Omental fat pad (tissue), 4 donors: ENCODE measurements at places on chromosomes 5 and 9.

- no peak for DNase-seq
These were observed 41.4 kb upstream of the CLPTM1L start for GRCh38 chr5:1386274-1386717.

DNA sequence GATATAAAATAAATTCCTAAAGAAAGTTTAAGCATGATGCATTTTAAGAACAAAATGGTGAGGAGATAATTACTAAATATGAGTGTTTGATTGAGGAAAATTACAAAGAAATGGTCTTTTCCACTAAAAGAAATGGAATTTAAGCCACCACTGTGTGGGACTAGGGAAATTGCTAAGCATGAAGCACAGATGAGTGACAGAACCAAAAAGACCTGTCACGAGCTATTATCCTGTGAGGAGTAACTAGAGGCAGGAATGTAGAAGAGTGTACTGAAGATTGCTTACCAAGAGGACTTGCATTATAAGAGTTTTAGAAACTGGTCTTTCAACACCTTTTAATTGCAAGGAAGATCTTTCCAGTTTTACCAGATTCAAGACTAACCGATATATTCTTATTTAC lies 193.6 kb upstream of the PRR16 start:
- no peak for DNase-seq

GRCh38 chr9:113886466-113886865 lies 10.4 kb downstream of the ZNF618 start:
- no peak for DNase-seq

DNA sequence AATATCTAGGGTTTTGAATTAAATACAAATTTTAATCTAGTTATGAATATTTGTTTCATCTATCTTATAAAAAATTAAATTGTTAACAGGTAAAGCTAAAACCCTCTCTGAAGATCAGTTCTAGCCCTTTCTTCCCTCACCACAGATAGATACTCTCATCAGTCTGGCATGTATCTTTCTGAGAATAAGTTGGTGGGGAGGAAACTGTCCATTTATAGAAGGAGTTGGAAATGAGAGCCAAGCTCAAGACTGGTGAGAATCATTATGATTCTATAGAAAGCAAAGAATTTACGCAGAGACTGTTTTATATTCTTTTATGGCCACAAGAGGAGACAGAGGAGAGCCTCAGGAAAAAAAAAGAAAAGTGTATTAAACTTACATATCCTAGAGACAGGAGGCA lies 59.0 kb downstream of the STARD4 start:
- no peak for DNase-seq

- no peak for DNase-seq
These were observed 24.1 kb upstream of the GNPDA1 start for GRCh38 chr5:142036918-142037317.

- DNase-seq, result no peak
These were observed 156.6 kb upstream of the SLC12A2 start for GRCh38 chr5:127926974-127927373.

DNA sequence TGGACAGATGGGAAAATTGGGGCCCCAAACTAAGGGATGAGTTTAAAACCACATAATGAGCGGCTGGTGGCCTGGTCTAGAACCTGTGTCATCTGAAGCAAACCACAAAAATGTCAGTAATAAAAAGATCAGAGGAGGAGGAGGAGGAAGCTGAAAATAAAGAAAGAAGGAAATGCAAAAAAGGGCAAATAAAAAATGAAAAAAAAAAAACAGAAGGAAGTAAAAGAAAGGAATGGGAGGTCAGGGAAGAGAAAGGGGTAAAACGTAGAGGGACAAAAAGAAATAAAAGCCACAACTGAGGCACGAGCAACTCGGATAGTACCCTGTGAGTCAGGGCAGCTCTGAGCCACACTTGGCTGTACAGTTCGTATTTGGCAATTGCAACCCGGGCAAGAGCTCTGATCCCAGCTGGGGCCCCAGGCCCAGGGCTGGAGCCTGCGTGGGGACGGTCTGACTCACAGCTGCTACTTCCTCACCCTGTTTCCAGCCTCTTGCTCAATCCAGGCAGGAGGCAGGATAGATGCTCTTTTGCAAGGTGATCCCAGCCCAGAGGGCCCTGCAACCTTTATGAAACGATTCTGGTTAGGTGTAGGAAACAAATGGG lies 137.9 kb upstream of the TRIM32 start:
- peak; percentile 59 for DNase-seq

DNA sequence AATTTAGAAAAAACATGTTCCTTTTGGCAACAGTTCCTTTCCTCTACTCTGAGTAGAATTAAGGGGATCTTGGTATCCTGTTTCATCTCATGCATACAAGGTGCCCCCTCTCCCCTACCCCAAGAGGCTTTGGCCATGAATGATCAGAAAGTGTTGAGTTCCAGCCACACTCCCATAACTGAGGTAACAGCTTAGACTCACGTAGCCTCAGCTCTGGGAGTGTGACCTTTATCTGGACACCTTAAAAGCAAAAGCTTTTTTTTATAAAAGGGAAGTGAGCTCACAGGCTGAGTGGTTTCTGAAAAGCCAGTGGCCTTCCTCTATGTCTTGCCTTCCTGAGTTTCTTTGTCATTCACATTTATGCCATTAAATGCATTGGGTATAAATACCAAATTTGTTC lies 900 bp upstream of the HAVCR2 start:
- no peak for DNase-seq

GRCh38 chr9:127683723-127684122 lies 23.1 kb upstream of the CFAP157 start:
- DNase-seq, result no peak

DNA sequence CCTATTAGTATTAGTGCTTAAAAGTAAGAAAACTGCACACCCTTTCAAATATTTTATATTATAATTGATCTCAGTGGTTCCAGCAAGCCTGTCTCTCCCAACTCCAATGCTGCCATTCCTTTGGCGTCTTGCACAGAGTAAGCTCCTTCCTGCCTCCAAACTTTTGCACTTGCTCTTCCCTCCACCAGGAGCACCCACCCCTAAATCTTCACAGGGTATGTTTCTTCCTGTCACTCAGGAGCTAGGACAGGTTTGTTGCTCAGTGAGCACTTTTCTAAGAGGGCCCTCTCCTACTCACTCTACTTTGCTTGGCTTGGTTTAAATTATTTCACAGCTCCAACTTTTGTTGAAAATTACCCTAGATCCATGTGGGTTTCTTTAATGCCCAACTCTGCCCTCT lies 189.1 kb upstream of the ADRA1B start:
- no peak for DNase-seq

DNA sequence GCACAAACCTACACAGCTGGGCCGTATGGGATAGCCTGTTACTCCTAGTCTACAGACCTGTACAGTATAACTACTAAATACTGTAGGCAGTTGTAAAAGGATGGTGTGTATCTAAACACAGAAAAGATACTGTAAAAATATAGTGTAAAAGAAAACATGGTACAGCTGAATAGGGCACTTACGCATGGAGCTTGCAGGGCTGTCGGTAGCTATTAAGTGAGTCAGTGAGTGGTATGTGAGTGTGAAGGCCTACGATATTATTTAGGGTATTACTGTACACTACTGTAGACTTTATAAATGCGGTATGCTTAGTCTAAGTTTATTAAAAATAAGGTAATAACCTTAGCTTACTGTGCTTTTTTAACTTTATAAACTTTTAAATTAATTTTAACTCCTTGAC lies 1.2 kb downstream of the ZCCHC9 start:
- no peak for DNase-seq

- no peak for DNase-seq
These were observed 232.3 kb downstream of the GAS1 start for GRCh38 chr9:86714999-86715398.

- DNase-seq, result no peak
These were observed 49.3 kb upstream of the GNA14 start for GRCh38 chr9:77697238-77697984.

- DNase-seq, result no peak
These were observed 91.8 kb upstream of the DMRT1 start for GRCh38 chr9:749716-750115.

- no peak for DNase-seq
These were observed 206.0 kb downstream of the ARRDC3 start for GRCh38 chr5:91177085-91177484.

DNA sequence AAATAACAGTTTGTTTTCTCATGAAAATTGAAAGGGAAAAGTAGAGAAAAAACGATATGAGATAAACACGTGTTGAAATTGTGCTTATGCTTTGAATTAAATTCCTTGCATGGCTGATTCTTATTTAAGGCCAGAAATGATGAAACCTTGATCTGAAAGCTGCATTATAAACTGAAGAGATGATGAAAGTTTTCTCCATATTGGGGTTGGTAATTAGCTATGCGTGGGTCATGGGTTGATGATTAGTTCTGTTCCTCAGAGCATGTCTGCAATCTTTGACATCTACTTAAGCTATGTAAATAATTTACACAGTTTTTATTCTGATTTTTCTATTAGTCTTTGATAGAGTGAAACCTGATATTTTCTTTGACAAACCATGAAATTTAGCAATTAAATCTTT lies 264.1 kb downstream of the CD180 start:
- DNase-seq, result no peak

GRCh38 chr9:95584176-95584575 lies 67.4 kb upstream of the PTCH1 start:
- no peak for DNase-seq

DNA sequence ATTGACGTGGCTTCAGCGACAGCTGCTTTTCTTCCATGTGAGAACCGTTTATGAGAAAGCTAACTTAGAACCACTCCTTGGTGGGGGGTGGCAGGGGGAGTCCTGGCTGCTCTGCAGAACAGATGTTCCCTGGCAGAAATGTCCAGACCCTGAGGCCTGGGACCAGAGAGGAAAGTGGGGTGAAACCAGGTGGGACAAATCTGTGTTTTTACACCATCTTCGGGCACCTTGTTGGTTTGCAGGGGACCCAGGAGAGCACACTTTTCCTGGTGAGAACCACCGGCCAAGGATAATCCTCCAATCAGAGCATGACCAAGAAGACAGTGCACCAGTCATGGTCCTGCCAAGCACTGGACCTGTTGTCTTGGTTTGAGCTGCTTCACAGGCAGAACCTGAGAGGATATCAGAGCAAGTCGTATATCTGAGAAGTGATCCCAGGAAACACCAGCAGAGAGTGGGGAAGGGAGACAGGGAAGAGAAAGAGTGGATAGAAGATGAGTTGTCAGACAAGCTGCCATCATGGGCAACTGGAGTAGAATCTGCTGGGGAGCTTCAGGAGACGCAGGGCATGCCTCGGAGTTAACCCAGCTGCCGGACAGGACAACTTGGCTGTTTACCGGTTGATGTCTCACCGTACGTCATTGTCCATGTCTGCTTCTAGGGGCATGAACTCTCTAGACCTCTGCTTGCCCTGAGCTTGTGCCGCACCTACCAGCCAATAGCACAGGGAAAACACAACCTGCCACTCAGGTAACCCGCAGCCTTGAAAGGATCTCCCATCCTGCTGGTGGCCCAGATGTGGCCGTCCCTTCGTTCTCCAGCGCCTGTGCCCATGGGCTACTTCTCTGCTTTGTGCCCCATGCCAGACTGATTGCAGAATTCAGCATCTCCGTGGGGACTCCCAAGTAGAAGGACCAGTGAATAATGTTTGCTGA lies 178.4 kb upstream of the MVB12B start:
- no peak for DNase-seq

GRCh38 chr5:81631124-81631523 lies 119.8 kb downstream of the SSBP2 start:
- DNase-seq, result no peak

DNA sequence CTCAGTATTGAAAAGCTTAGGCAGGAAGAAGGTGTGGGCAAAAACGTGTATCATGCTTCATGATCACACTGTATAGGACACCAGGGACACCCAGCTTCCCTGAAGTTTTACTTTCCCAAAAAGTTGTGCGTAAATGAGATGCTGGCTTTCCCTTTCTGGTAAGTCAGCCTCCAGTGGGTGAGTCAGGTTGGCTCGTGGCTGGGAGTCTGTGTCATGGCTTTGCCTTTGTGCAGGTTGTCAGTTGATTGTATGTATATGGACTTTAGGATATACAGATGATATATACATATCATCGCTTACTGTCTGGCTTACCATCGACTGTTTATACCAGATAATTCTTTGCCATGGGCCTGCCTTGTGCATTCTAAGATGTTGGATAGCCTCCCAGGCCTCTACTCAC lies 34.2 kb downstream of the ADRB2 start:
- DNase-seq, result no peak

GRCh38 chr9:83662933-83663332 lies 40.0 kb downstream of the IDNK start:
- no peak for DNase-seq

DNA sequence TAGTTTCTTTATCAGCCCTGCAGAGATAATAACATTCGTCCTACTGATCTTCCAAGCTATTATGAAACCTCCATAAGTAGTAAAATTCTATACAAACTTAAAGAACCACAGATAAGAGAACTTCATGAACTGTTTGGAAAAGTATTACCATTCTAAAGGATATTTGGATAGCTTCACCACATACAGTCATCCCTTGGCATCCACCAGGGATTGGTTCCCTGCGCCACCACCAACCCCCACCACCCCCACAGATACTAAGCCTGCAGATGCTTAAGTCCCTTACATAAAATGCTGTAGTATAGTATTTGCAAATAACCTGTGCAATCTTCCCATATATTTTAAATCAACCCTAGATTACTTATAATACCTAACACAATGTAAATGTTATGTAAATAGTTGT lies 61.4 kb upstream of the SHISAL2B start:
- DNase-seq, result no peak

- no peak for DNase-seq
These were observed 152.7 kb downstream of the ADCY2 start for GRCh38 chr5:7548596-7548995.

DNA sequence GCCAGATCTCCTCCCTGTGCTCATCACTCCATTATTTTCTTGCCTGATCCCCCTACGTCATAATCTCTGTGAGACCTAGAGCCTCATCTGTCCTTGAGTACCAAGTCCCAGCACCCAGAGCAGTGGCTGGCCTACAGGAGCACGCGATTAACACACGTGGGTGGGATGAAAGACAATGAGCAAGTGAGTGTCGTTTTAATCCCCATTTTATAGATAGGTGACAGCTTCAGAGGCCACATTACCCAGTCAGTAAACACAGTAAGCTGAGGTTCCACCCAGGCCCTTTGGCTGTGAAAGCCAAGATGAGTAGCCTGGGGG lies 17.3 kb downstream of the TRUB2 start:
- no peak for DNase-seq

GRCh38 chr5:133962801-133963476 lies 5.5 kb downstream of the C5orf15 start:
- DNase-seq, result no peak

DNA sequence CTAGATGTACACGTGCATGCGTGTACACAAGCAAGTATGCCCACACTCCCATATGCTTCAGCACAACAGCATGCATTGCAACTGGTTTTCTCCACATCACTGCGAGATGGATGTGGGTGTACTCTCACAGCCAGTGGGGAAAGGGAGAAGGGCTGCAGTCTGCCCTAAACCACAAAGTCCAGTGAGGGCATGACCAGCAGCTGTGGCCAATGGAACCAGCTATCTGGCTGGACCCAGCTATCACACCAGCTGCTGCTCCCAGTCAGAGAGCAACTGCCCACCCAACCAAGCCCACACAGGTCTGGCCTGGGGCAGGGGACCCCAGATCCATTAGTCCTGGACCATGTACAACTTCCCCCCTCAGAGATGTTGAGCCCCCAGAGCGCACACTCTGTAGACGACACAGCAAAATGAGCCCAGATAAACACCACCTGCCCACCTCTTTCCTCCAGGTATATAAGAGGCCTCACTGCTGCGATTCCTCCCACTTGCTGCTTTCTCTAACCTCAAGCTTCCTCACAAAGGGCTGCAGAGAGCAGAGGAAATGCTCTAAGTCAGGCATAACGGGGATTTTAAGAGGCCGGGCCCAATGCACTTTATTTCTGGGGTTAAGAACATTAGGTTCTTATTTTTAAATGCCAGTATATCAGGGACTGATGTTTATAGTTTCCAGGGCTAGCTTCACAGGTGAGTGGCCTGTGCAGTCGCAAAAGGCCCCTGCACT lies 39.0 kb downstream of the SHB start:
- no peak for DNase-seq
